ENCODE measurements at places on chromosomes 7 and 10.

- no peak for DNase-seq
These were observed 76.6 kb downstream of the GRM3 start for GRCh38 chr7:86720306-86720705.

DNA sequence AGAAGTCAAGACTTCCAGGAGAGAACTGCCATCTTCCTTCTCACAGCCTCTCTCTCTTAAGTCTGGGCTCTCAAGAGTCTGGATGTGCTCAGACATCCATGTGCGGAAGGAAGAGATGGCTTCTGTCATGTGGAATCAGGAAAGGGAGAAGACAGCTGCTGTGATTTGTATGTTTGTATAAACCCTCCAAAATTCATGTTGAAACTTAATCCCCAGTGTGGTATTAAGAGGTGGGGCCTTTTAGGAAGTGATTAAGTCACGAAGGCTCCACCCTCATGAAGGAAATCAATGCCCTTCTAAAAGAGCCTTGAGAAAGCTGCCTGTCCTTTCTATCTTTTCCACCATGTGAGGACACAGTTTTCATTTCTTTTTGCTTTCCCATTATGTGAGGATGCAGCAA lies 73.9 kb upstream of the PTN start:
- DNase-seq = no peak

- DNase-seq = no peak
These were observed 46.5 kb downstream of the AMPH start for GRCh38 chr7:38584443-38585210.

GRCh38 chr10:130395248-130395936 lies 259.2 kb downstream of the GLRX3 start:
- DNase-seq = no peak

- DNase-seq = no peak
These were observed 428.4 kb downstream of the GFRA1 start for GRCh38 chr10:115844591-115844990.

DNA sequence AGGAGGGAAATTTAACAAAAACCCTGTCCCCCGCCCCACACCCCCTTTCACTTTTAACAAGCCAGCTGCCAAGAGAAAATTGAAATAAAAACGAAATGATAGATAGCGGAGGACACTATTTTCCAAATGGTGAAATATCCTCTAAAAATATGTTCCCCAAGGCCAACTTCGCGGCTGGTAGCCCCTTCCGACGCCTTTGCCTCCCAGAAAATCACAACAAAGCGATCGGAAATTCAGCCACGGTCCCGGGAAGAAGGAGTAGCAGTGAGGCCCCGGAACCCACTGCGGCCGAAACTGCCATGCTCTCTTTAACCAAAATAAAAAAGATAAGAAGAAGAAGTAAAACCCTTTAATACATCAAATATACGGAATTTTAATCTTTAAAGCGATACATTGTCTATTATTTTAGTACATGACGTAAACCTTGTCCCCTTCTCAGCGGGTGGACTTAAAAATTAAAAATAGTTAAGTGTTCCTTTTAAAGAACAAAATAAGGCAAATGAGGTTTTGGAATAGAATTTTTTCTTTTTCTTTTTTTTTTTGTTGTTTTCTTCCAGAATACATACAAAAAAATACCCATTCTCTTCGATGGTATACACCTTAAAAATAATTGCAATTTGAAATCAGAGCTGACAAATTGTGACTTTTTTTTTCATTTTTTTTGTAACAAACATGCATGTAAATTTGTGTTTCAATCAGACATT lies 3.9 kb downstream of the ZNF503 start:
- DNase-seq = no peak

DNA sequence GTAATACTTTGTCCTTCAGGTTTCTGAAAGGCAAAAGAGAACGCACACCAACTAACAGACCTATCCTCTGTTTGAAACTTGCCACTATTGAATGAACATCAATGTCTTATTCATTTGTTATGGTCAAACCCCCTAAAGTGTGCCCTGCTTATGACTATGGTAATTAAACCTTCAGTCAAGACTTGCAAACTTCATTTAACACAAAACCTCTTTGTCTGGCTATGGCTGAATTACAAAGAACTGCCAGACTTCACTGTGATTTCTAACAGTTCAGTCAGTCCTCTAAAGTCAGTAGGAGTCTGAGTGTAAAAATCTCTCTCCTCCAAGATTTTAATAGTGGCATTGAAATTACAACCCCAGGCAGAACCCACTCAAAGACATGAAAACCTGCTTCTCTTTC lies 702.5 kb upstream of the LRRN3 start:
- DNase-seq = no peak

DNA sequence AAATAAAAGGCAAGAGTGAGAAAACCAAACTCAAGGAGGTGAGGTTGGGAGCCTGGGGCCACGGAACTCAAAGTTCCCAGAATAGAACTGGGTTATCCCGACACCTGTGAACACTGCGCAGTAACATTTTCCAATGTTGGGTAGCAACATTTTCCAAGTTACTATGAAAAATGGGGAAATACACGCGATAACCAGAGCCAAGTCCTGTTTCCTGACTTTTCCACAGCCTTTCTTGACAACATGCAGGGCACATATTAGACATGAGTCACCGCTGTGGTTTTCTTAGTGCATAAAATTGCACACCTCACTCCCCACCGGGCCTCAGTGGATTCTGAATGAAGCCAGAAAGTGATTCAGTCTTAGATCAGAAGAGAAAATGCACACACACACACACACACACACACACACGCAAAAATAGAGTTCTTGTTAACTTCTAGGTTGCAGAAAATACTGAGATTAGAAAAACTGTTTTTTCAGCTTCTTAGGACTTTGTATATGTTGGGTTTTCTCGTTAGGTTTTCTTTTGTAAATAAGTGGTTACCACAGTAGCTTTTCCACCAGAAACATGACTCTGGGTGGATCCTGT lies 70.0 kb downstream of the CAMK1D start:
- DNase-seq = no peak

DNA sequence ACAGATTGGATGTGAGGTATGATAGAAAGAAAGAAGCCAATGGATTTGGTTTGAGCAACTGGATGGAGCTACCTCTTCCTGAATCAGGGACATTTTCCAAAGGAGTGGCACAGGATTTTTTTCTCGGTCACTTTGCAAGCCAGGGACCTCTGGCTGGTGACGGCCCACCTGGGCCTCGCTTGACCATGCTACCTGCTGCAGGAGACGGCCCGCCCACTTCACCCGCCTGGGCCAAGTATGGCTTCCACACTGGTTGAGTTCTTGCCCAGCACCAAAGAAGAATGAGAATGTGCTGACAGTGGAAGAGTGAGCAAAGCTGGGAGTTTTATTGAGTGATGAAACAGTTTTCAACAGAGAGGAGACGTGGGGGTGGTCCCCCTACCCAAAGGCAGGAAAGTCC lies 24.5 kb upstream of the SH3PXD2A start:
- DNase-seq = no peak

DNA sequence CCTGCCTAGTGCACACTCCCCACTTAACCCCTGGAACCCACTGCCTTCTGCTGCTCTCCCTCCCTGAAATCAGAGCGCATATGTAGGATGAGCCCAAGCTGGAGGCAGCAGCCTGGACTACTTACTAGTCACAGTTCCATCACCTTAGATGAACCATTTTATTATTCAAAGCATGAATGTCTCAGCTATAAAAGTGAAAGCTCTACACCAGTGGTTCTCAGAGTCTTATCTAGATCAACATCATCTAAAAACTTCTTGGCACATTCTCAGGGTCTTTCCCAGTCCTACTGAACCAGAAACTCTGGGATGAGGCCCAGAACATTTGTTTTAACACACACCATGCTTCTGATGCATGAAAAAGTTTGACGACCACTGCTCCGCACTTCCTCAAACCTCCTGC lies 100.3 kb upstream of the ANK3 start:
- no peak for DNase-seq

Data from NCI-H2171 (cell line).